ENCODE measurements at places on chromosomes 5 and 9. TPM values are rescaled to one million over a fixed set of nuclear protein-coding genes. Genes with fewer than 3 reads are reported as not detected.

PCDHA9 gene
- polyA plus RNA-seq, result 0.11 TPM

GABRB2 gene
- polyA plus RNA-seq, result 9.8 TPM

GRCh38 chr9:91156451-91157234, 205.1 kb downstream of the AUH start:
- no peak for DNase-seq

DNA sequence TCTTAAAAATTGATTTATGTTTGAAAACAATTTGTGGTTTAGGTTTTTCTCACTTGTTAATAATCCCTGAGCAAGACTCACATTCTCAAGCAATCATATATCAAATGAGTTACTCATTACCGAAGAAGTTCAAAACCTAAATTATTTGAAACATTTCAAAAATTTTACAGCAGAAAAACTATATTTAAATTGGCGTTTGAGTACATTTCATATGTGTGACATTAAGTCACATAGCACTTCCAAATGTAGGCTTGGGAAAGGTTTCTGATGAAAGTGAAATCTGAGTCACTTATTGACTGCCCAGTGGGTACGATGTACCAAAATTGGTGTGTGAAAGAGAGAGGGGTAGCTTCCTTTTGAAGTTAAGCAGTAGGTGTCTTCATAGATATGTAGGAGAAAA, 411.4 kb upstream of the SGCD start:
- DNase-seq, result no peak

DNA sequence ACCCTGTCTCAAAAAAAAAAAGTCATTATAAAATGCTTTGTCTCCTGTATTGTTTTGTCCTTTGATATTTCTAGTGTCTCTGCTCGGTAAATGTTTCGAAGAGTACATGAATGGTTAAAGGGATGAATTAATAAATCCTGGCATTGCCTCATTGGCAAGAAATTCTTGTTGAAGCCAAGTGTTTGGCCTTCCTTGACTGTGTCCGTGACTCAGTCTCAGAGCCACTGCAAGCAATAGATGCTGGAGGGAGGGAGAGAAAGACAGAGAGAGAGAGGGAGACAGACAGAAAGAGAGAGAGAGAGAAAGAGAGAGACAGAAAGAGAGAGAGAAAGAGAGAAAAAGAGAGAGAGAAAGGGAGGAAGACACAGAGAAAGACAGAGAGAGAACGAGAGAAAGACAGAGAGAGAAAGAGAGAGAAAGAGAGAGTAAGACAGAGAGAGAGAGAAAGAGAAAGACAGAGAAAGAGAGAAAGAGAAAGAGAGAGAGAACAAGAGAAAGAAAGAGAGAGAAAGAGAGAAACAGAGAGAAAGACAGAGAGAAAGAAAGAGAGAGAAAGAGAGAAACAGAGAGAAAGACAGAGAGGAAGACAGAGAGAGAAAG, 72.5 kb upstream of the RXRA start:
- DNase-seq, result no peak

- no peak for DNase-seq
Measured at GRCh38 chr5:151622367-151623088, 31.4 kb upstream of the FAT2 start.
